Mammary epithelial cell (primary cell): ENCODE measurements at places on chromosomes 7 and 10. TPM values are rescaled to one million over a fixed set of nuclear protein-coding genes. Genes with fewer than 3 reads are reported as not detected.

Gene SPDYE6
- not detected in 2 replicates for total RNA-seq

Gene ACHE
- 0.17 TPM for total RNA-seq

Gene CALML3
- total RNA-seq, result 327 and 704 TPM in 2 replicates

Gene CAV1
- total RNA-seq, result 894 TPM

Gene FAM221A
- 0.26 and 0.45 TPM in 2 replicates for total RNA-seq

Gene LIPA
- 35.1 and 58.5 TPM in 2 replicates for total RNA-seq

Gene MKI67
- total RNA-seq, result 25.5 and 88.5 TPM in 2 replicates

Gene NPFFR1
- total RNA-seq, result not detected in 2 replicates

Gene CCL24
- not detected for total RNA-seq

Gene SRRT
- total RNA-seq, result 29.5 TPM

Gene UCN3
- total RNA-seq, result not detected in 2 replicates

Gene UTF1
- total RNA-seq, result not detected

Gene COL26A1
- total RNA-seq, result not detected in 2 replicates

Gene PSD
- total RNA-seq, result 0.50 TPM

Gene RAMP3
- total RNA-seq, result not detected

Gene CISD1
- 21.0 TPM for total RNA-seq

Gene OR2A5
- not detected in 2 replicates for total RNA-seq

Gene UCMA
- not detected for total RNA-seq

Gene TMEM176A
- not detected in 2 replicates for total RNA-seq

Gene CYCS
- total RNA-seq, result 210 and 287 TPM in 2 replicates

Gene LIPJ
- total RNA-seq, result 0.17 TPM
